Activated T-cell treated with anti-CD3 and anti-CD28 coated beads, Interleukin-2, amount 50 U/mL, for 72 hours (primary cell): ENCODE measurements at places on chromosomes 1 and 21.
A peak's percentile ranks its signal among the peaks of the same experiment; 100 is the strongest.

DNA sequence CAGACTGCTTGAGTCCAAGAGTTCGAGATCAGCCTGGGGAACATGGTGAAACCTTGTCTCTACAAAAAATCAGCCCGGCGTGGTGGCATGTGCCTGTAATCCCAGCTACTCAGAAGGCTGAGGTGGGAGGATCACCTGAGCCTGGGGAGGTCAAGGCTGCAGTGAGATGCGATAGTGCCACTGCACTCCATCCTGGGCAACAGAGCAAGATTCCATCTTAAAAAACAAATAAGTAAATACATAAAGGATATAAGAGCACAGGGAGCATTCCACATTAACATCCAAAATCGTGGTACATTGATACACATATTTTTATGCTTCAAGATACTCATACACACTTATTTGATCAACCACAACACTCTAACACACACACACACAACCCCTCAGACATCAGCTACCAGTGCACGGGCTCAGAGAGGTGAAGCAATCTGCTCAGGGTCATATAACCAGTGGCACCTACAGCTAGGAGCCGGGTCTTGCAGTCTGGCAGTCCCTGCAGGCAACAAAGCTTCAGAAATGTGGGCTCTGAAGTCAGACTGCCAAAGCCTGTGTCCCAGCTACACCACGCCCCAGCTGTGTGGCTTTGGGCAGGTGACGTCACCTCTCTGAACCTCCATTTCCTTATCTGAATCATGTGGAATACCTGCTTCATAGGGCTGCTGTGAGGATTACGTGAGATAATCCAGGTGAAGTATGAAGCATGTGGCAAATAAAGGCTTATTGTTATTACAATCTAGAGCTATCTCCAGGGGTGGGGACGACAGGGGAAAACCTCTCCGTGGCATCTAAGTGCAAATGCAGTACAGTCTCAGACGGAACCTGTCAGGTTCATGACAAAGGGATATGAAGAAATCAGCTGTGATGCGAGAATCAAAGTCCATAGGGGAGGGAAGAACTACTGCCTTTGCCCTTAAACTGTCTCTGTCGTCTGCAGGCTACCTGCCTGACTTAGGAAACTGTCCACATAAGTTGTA, 4.8 kb upstream of the CRYBG2 start:
- DNase-seq, result peak; percentile 70

GRCh38 chr1:207747627-207748492, 4.0 kb upstream of the CD46 start:
- DNase-seq, result no peak

DNA sequence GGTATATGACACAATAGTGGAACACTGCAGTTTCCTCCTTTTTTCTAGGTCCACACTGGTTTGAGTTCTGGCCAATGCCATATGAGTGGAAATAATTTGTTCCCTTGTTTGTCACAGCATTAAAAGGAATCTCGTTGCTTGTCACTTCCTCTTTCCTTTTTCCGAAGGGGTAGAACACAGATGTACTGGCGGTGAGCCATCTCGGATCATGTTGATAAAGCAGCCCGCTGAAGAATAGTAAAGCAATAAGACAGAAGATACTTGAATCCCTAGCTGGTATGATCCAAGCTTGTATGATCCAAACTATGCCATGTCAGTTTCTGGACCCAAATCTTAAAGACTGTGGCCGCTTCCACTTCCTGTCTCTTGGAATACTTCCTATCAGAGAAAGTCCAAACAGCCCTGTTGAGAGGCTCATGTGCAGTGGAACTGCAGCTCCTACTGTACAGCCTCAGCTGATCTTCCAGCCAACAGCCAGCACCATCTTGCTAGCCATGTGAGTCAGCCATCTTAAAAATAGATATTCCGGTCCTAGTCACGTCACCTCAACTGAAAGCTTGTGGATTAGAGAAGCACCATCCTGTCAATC, 40.3 kb downstream of the CFHR5 start:
- no peak for DNase-seq

DNA sequence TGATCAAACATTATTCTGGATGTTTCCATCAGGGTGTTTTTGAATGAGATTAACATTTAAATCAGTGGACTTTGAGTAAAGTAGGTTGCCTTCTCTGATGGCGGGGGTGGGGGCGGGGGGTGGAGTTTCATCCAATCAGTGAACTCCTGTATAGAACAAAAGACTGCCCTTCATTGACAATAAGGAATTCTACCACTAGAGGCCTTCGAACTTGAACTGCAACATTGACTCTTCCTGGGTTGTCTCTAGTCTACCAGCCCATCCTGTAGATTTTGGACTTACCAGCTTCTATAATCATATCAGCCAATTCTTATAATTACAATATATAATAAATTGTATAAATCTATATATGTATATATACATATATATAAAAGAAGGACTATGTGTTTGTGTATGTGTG, 520.4 kb upstream of the CXADR start:
- no peak for DNase-seq

- DNase-seq, result no peak
Measured at GRCh38 chr1:171716616-171717015, 25.2 kb downstream of the VAMP4 start.

DNA sequence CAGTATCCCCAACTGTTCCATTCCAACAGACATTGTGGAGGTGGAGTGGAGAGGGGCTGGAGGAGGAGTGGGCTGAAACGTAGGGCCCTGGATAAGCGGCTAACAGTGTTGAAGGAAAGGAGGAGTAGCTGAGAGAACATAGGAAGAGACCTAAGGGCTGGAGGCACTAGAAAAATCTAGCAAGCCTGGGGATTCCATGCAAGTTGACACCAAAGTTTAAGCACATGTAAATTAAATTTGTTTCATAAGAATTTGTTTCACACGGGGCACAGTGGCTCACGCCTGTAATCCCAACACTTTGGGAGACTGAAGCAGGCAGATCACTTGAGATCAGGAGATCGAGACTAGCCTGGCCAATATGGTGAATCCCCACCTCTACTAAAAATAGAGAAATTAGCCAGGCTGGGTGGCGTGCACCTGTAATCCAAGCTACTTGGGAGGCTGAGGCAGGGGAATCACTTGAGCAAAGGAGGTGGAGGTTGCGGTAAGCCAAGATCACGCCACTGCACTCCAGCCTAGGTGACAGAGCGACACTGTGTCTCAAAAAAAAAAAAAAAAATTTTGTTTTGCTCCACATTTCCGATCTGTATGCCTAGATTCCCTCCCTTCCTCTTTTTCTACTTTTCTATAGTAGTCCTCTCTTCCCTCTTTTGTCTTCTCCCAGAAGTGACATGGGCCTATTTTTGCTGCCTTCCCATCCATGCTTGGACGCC, 530 bp upstream of the CD244 start:
- DNase-seq, result no peak

DNA sequence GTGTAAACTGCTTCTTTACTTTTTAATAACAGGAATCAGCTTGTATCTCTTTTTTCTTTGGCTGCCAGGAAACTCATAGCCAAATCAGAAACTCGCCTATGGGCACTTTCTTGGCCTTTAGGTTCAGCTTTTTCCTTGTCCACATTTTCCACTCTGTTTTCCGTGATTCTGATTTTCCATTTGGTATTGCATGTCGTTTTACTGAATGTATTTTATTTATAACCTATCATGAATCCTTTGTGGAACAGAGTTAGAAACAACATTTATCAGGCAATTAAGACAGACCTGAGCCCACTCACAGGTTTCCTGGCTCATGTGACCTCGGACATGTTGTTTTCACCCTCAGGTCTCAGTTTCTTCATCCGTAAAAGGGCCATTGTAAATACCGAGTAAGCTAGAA, 5.3 kb upstream of the ECE1 start:
- no peak for DNase-seq

GRCh38 chr1:113930499-113931161, 1.5 kb downstream of the HIPK1 start:
- peak; percentile 78 for DNase-seq

DNA sequence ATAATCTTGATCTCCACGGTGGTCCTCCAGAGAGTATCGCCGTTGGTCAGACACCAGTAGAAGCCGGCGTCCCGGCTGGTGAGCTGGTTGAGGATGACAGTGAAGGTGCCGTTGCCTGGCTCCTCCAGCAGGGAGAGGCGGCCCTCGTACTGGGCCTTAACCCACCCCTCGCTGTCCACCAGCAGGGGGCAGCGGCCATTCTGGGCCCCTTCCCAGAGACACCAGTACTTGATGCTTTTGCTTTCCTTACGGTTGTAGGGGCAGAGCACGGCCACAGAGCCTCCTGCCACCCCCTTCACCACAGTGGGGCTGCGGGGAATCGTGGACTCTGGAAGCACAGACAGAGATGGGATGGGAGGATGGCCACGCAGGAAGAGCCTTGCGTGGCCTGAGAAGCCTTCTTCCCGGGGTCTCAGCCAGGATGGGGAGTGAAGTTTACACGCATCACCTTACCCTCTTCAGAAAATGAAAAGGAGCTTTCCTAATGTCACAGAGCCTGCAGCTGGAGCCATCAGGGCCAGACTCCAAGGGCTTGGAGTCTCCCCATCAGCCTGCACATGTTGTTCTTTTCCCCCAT, 10.7 kb downstream of the PIGR start:
- DNase-seq, result peak; percentile 70

- DNase-seq, result no peak
Measured at GRCh38 chr1:207920444-207921021, 9.6 kb upstream of the CD34 start.

DNA sequence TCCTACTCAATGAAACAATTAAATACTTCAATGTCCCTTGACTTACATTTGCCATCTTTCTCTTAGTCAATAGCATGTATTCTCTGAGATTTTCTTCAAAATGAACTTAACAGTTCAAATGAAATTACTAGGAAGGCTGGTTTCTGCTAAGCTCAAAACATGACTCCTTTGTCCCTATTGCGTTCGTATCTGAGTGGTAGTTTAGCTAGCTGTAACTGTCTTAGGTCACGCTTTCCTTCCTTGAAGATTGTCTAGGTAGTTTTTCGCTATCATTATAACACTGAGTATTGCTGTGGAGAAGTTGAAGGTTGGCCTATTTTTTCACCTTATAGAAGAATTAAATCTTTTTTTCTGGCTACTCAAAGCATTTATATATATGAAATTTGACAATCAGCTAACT, 1535.2 kb downstream of the PLA2G4A start:
- DNase-seq, result no peak

DNA sequence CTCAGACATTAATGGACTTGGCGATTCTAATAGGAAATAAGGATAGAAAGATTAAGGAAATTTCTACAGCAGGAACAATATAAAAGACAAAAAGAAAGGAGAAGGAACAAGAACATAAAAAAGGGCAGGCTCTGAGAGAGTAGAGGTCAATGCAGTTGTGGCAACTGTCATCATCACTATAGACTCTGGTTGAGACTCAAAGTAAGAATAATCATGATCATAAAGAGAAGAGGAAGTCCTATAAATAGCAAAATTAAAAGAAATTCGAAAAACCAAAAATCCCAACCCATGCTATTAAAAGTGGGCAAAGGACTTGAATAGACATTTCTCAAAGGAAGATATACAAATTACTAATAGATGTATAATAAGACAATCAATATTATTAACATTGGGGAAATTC, 14.4 kb upstream of the XCL1 start:
- DNase-seq, result no peak

GRCh38 chr1:90012300-90012699, 17.4 kb downstream of the ZNF326 start:
- no peak for DNase-seq

DNA sequence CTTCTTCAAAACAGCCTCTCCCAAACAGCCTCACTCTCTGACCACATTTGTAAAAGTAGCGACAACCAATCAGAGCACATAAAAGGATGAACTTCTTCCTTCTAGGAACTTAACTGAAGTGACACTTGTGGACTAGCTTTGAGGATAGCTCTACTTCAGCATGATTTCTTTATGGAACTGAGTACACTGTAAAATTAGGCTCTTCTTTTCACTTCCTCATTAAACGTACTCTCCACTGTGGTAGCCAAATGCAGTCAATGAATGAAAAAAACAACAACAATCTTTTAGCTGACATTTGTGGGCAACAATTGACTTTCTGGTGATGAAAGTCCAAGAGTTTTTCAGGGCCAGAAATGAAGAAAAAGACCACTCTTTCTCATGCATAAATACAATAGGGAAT, 9.6 kb downstream of the LRRC53 start:
- no peak for DNase-seq

GRCh38 chr1:93238425-93238824, 57.9 kb downstream of the CCDC18 start:
- no peak for DNase-seq

DNA sequence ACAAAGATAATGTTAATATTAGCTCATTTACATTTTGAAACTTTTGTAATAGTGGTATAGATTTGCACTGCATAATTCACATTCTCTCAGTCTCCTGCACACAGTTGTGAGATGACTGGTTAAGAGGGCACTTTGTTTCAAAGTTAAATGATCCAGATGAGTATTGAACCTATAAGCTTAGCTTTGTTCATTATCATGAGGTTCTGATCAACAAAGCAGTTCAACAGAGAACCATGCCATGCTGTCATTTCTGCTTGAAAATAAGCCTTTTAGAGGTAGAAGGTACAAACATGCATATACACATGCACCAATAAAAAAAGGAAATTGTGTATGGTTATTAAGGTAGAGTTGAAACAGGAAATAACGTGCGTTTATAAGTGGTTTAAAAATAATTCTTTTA, 4.8 kb downstream of the RAP1A start:
- DNase-seq, result no peak

DNA sequence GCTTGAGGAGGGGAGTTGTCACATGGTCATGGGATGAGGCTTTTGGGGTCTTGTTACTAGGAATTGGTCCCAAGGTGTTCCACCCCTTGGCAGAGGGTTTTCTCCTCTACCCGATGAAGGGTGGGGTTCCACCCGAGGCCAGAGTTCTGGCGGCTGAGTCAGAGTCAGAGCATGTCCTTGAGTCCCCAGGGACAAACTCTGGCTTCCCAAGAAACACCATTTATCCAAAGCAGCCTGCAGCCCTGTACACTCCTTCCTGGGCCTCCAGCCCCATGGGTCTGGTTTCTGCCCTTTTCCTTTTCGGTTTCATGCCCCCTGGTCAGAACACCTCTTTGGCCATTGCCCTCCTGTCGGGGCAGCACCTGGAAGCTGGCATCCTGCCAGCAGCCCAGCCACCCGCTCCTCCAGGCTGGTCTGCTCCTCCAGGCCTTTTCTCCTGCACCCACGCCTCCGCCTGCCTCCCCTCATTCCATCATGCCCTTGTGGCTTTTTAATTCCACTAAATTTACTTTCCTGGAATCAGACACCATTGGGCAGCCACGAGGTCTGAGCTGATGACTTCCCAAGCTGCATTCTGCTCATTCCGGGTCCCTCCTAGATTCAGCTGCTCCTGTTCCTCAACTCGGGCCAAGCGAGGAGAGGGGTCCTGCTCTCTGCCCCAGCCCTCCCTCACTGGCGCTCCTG, 301.7 kb upstream of the VAMP3 start:
- DNase-seq, result no peak

DNA sequence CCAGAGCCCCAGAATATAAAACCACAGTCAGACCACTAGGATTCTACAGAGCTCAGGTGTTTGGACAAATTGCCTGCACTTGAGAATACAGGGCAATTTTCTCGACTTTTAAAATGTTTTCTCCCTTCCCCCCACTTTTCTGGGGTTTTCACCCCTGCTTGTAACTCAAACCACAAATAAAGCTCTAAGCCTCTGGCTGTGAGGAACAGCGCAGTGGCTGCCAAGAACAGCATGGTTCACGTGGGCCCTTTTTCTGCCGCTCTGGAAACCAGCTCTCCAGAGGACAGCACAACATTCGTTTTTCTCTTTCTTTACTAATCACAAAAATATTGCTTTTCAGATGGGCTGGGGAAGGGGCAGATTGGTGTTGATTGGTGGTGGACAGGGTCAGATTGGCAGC, 102.2 kb upstream of the JUN start:
- no peak for DNase-seq
